ENCODE measurements at places on chromosomes 11 and 22.

GRCh38 chr22:19955241-19956128 is 13.9 kb upstream of the TXNRD2 start:
- DNase-seq = no peak

DNA sequence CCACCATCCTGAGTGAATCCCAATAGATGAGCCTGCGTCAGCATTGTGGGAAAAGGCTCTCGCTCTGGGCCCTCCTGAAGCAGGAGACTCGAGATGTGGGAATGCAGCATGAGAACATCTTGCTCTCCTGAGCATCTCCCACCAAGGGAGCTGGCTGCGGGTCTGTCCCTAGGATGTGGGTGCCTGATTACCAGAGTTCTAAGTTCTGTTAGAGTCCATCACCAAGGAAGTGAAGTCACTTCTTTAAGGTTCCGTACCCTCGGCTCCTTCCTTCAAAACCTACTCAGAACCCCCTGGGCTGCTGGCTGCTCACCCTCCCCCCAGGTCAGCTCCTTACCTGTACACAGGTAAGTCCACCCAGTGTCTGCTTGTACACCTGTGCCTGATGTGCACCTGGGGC is 100.5 kb upstream of the IGLL5 start:
- DNase-seq = no peak

GRCh38 chr11:121967131-121967704 is 148.8 kb downstream of the BLID start:
- no peak for DNase-seq

- DNase-seq = no peak
Measured at GRCh38 chr11:123282597-123282996, 87.5 kb upstream of the CLMP start.

- DNase-seq = no peak
Measured at GRCh38 chr22:44765571-44766285, 13.4 kb downstream of the ARHGAP8 start.

DNA sequence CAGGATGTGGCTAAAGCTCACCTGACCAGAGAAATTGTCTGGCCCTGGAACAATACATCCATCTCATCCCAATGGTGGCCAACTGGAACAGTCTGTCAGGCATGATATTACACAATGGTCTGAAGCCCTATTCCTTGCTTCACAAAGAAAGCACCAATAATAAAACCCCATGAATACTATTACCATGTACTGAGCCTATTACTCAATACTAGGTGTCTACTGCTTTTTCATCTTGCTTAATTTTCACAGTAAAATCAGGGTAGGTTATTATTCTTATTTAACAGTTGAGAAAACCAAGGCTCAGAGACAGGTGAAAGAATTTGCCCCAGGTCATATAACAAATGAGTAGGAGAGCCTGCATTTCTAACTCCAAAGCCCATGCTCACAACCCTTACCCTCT is 68.9 kb upstream of the CAPRIN1 start:
- DNase-seq = no peak

All from GM04504 (cell line).